ENCODE measurements at places on chromosomes 3 and 15.

GRCh38 chr15:40744815-40745152, 10.3 kb downstream of the RMDN3 start:
- no peak for DNase-seq

DNA sequence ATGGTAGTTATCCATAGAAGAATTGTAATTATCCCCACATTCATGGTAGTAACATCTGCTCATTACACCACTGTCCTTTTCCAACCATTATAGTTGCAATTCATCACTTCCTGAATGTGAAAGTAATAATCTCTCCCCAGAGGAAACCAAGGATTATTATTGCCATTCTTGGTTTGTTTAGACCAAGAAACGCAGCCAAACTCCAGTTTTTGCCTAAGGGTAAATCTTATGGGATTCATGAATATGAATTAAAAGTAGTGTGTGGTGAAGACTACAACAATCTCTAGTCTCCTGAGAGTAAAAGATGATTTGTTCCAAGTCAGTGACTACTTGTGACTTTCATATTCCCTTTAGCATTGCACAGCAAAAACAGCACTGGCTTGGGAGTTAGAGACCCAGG, 45.7 kb upstream of the ABI3BP start:
- DNase-seq: no peak

DNA sequence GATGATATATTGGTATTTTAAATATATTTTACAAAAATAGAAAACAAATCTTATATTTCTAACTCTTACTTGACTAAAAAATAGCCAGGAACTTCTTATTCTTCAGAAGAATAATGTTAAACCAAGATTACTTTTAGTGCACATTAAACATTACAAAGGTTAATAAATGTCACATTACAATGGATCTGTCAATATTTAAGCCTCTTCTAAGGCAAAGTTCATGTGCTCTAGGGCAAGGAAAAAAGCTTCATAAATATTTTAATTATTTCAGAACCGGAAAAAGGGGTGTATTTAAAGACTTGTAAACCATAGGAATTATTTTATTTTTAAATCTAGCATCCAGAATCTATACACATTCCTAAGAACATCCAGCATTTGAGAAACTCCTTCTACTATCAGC, 166.9 kb upstream of the ROBO2 start:
- DNase-seq: no peak

DNA sequence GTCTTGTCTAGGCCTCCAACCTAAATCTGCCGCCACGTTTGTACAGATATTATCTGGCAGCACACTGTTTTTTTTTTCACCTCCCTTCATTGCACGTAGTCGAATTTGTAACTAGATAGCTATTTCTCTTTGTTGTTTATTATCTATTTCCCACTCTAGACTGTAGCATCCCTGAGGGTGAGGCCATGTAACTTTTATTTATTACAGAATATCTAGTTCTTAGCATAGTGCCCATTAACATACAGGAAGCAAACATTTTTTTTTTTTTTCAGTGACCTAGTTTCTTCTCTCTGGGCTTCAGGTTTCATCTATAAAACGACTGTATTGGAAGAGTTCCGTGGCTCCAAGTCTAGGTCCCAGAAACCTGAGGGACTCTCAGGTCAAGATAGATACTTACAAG, 354.3 kb downstream of the FGF12 start:
- DNase-seq: no peak

- no peak for DNase-seq
Observed at GRCh38 chr15:98000249-98001203, 40.0 kb downstream of the ARRDC4 start.

DNA sequence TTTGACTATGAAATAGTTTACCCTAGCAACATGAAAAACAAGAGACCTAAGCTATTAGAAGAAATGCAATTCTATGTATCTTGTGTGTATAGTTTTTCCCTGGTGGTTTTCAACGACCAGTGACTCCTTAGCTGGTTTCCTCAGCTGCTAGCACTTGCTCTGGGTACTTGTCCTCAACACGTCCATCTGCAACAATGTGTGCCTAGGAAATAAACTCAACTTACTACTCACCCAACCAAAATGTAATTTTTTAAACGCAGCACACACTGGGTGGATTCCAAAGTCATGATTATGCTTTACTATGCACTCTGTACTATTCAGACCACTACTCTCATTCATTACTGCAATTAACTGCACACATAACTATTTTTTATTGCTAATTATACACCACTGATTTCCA, 31.0 kb downstream of the CPA3 start:
- no peak for DNase-seq
